ENCODE measurements at places on chromosomes 7 and 10.

GRCh38 chr7:95229301-95229700 is 95.0 kb downstream of the PON1 start:
- DNase-seq: no peak

DNA sequence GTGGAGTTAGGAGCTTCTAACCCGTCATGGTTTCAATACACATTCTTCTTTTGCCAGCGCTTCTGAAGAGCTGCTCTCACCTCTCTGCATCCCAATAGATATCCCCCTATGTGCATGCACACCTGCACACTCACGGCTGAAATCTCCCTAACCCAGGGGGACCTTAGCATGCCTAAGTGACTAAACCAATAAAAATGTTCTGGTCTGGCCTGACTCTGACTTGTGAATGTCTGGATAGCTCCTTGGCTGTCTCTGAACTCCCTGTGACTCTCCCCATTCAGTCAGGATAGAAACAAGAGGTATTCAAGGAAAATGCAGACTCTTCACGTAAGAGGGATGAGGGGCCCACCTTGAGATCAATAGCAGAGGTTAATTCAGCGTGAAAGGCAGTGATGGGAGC is 22.4 kb downstream of the PRSS2 start:
- no peak for DNase-seq

GRCh38 chr10:119191881-119192280 is 13.3 kb upstream of the PRDX3 start:
- no peak for DNase-seq

DNA sequence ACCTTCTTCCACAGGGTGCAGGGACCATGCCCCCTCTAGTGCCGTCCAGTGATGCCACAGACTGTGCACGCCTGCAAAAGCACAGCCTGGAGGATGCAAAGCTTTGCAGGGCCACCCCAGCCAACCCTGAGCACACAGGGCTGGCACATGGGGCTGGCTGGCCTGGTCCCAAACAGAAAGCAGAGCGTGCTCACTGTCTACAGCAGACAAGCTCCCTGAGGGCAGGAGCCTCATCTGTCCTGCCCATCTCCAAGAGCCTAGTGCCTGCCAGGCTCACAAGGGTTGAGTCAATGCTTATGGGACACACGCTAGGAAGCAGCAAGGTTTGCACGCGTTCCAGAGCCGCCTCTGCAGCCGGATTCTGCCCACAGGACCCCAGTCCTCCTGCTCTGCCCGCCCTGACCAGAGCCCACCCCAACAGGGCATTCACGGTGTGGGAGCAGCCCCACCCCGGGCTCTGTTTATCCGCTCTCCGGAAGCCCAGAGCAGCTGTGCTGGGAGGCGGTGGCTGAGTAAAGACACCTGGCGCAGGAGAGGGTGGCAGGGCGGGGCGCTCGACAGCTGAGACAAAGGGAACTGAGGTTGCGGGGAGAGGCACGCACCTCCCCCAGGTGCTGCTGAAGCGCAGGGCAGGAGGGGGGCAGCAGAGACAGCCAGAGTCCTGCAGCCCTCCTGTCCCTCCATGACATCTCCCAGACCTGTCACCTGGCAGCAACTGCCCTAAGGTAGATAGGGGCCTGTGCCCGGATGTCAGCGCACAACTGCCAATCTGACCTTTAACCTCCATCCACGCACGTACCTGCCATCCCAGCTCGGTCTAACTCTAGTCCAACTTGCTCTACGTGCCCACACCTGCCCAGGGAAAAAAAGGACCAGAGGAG is 4.3 kb downstream of the KCNH2 start:
- DNase-seq: no peak

GRCh38 chr10:88537322-88537721 is 45.8 kb downstream of the RNLS start:
- DNase-seq: peak; percentile 73

- DNase-seq: peak; percentile 66
Measured at GRCh38 chr10:126222736-126223511, 165.4 kb downstream of the ADAM12 start.

- no peak for DNase-seq
Measured at GRCh38 chr7:120941064-120941463, 9.5 kb upstream of the ING3 start.

DNA sequence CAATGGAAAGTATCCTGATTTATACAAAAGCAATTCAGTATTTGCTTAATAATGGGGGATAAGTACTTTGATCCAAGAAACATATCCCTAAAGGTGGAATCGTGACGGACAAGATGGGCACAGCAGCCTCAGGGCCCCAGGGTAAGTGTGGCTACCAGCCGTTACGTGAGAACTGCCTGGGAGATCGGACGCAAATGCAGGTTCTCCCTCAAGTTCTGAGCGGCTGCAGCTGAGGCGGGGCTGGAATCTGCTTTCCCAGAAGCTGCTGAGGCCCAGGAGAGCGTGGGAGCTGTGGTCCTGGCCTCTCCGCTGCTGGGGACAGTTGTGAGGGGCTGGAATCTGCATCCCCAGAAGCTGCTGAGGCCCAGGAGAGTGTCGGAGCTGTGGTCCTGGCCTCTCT is 13.5 kb downstream of the FOXL3 start:
- no peak for DNase-seq

DNA sequence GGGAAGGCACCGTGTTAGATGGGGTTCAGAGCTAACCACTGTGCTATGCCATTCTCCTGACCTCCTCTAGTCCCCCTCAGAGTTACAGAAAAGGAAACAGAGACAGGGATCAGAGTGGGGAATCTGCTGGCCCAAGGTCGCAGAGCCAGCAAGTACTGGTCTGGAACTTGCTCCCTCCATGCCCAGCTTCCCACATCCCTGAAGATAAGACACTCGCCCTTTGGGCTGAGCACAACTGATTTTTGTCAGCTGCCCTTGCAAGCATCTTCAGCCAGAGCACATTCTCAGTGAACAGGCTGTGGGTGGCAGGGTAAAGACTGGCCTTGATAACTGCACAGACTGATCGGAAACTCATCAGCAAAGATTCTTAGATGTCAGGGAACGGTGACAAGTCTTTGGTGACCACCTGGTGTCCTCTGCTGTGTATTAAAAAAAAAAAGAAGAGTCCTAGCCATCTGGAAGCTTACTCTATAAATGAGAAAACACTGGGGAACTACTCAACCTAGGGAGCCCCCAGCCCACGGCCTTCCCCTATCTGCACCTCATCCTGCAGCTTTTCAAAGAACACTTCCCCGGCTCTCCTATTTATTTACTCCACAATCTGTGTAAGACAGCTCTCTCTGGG is 1.3 kb upstream of the SORBS1 start:
- no peak for DNase-seq

DNA sequence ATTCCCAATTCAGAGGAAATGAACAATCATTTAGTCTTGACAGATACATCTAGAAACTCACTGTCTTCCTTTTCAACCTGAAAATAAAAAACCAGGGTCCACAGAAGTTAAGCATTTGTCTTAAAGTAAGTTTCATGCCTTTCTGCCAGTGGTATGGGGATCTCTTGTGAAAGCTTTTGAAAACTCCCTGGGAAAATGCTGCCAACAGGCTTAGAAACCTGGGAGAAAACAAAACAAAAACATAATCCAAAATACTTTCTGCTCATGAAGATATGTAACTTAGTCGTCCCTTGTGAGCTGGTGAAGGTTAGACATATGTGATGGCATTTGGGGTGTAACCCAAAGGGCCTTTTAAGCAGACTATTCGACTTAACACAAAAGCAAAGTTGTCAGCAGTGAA is 66.4 kb upstream of the ZNF438 start:
- peak; percentile 35 for DNase-seq

DNA sequence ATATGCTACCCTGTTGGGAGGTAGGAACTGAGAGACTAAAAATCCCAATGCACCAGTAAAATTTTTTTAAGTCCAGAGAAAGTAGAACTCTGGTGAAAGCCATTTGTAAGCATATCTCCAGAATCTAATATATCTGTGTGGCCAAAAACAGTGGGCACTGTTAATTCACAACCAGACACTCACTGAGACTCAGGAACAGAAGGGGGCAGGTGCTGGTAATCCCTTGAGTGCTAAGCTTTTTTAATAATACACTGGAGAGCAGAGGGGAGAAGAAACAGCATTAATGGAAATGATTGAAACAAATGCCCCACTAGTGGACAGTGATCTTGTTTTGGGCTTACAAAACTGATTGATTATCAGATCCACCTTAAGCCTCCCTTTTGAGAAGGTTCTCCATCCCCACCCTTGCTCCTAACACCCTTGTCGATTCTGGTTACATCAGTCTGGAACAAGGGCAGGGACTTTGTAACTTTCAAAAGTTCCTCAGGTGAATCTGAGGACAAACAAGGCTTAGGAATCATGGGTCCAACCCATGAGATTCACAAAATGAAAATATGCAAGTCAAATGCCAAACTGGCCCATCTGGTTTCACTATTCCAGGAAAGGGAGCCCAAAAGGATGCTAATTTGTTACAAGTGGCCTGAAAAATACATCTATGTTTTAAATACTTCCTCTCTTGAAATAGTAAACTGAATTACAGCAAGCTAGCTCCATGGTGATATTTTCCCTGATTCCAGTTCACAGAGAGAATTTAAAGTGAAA is 29.7 kb downstream of the PLXNA4 start:
- no peak for DNase-seq

GRCh38 chr7:116095396-116095795 is 64.8 kb upstream of the TFEC start:
- DNase-seq: no peak

- DNase-seq: peak; percentile 71
Measured at GRCh38 chr10:96998329-96998888, 166.3 kb downstream of the LCOR start.

DNA sequence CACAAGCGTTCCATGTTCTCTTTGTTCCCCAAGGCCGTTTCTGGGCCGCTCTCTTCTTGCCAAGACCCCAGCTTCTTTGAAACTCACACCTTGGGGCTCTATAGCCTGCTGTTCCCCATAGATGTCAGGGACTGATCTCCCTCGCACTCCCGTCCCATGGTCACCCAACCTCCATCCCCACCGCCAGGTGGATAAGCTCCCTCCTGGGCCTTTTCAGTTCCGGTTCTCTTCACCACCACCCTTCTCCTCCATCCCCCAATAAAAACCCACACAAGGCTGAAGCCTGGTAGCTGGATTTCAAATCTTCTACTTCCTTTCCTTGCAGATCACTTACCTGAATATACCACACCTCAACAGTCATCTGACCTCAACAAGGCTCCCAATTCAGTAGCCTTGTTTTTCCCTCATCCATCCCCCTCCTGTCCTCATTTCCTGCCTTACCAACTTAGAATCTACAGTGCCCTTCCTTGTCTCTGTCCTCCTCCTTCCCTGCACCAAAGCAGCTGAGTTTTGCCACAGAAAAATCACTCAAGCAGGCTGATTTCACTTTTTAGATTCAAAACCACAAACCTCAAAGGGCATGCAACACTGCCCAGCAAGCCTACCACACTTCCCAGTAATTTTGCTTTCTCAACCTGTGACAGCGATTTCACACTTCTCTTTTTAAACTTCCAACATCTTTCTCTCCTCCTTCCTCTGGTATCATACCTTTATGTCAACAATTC is 7.7 kb downstream of the SLC37A3 start:
- DNase-seq: no peak

DNA sequence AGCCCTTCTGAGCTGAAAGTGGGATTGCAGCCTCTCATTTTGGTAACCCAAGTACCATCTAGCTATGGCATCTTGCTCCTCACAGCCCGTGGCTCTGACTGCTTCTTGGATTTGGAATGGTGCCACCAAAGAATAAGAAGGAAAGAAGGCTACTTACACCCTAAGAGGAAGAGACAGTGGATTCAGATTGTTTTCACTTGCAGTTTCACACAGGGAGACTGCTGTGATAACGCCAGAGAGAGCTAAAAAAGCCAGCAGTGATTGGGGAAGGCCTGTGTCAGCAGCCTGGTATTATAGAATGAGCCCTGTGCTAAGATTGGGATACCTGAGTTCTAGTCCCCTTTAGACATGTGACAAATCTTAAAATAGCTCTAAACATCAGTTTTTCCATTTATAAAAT is 3.6 kb upstream of the LRRC4 start:
- no peak for DNase-seq

GRCh38 chr7:1024331-1024841 is 20.0 kb upstream of the GPR146 start:
- no peak for DNase-seq

DNA sequence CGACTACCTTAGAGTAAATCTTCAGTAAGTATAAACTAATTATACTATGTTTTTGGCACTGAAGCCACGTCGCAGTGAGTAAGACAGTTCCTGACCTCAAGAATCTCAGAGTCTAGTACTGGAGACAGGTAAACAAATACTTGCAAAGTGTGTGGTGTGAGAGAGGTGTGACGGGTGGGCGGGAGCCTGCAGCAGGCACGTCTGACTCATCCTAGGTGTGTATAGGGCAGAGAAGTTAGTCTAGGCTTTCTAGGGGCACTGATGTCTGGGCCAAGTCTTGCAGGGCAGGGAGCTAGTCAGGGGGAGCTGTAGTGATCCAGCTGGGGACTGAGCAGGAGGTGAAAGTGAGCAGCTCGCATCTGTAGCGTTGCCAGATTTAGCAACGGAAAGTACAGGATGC is 35.9 kb upstream of the SFTPD start:
- no peak for DNase-seq

GRCh38 chr7:52797801-52798200 is 237.6 kb upstream of the POM121L12 start:
- DNase-seq: no peak

- peak; percentile 7 for DNase-seq
Measured at GRCh38 chr7:66837007-66837406, 84.0 kb upstream of the TMEM248 start.

DNA sequence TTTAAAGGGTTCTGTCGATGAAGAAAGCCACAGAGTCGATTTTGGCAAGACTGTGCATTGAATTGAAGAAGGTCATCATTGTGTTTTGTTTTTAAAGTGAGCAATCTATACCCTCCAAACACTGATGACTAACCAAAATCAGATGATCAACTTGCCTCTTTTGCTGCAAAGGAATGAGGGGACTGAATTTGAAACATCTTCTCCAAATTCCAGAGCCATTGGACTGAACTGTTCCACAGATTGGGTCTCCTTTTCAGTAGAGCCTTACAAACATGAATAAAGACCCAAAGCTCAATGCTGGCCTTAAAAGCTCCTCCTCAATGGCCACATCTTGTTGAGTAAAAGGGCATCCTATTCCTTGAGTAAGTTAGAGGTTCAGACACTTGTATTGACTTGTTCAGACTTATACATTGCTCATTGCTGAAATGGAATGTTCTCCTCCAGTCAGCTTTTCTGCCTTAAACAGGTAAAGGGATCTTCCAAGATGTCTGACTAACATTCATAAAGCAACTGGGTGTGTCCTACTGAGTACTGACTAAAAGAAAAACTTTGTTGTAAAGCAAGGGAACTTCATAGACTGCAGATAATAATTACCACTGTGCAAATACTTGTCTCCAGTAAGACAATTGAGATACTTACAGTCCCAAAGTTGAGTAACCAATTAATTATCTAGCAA is 630.6 kb downstream of the KCNMA1 start:
- no peak for DNase-seq

- no peak for DNase-seq
Measured at GRCh38 chr10:45278860-45279498, 36.4 kb downstream of the OR13A1 start.
